Esophagus muscularis mucosa (tissue), 4 donors: ENCODE measurements at places on chromosomes 6 and 20. TPM values are rescaled to one million over a fixed set of nuclear protein-coding genes. Genes with fewer than 3 reads are reported as not detected.
A peak's percentile ranks its signal among the peaks of the same experiment; 100 is the strongest.

- peaks cover 32% of the 10 kb centered on the region for H3K4me1 ChIP-seq
- no peaks in the 10 kb centered on the region for H3K36me3 ChIP-seq
- no peaks in the 10 kb centered on the region for H3K27me3 ChIP-seq
These were observed 19.4 kb upstream of the RCAN2 start for GRCh38 chr6:46510651-46511050.

DNA sequence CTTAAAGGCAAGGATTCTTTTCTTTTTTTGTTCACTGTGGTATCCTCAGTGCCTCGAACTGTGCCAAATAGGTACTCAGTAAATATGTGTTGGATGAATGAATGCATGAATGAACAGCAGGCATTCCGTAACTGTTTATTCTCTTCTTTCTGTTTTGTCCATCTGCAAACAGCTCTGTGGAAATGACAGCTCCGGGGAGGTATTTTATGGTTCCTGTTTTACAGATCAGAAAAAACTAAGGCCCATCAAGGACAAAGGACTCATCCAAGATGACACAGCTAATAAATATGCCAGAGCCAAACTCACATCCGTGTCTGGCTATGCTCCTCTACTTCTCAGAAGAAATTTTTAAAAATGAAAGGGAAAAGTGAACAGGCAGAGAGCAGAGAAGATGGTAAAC lies 21.0 kb downstream of the JPH2 start:
- H3K4me1 ChIP-seq = peaks cover 63% of the 10 kb centered on the region
- no peak overlapping the region for H3K4me3 ChIP-seq
- H3K27ac ChIP-seq = peak overlapping the region; percentile 96

DNA sequence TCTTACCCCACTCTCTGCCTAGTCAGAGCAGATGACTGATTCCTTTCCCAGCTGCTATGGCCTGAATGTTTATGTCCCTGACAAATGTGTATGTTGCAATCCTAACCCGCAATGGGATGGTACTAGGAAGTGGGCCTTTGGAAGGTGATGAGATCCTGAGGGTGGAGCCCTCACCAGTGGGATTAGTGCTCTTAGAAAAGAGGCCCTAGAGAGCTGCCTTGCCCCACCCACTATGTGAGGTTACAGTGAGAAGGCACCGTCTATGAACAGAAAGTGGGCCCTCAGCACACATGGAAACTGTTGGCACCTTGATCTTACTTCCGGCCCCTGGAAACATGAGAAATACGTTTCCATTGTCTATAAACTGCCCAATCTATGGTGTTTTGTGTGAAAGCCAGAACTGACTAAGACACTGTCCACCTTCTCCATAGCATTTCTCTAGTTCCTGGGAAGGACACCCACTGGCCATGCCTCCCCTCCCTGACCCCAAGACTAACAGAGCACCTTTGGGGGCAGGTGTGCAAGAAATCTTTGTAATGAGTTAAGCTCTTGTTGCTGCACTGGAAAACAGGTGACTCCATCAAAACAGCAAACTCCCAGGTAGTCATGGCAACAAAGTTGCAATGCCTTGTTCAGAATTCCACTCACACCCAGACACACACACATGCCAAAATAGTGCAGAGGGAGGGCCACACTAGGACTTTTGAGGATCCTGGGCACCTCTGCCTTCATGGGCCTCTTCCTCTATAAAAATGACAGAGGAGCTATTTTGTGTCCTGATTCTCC lies 16.2 kb downstream of the GABRR2 start:
- H3K27ac ChIP-seq = no peak overlapping the region
- no peaks in the 10 kb centered on the region for H3K36me3 ChIP-seq
- H3K4me1 ChIP-seq = peaks cover 20% of the 10 kb centered on the region
- DNase-seq = peak; percentile 37
- H3K4me3 ChIP-seq = no peak overlapping the region
- no peaks in the 10 kb centered on the region for H3K27me3 ChIP-seq

DNA sequence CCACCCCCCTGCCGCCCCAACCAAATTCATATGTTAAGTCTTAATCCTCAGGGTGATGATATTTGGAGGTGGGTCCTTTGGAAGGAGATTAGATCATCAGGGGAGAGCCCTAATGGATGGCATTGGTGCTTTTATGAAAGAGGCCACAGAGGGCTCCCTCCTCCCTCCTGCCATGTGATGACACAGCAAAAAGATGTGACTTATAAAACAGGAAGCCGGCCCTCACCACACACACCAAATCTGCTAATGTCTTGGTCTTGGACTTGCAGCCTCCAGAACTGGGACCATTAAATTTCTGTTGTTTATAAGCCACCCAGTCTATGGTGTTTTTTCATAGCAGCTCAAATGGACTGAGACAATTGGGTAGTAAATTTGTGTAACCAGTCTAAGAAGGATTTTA lies 176.3 kb downstream of the ADGRG6 start:
- peaks cover 4% of the 10 kb centered on the region for H3K4me1 ChIP-seq
- no peak overlapping the region for H3K27ac ChIP-seq
- H3K27me3 ChIP-seq = no peaks in the 10 kb centered on the region
- no peaks in the 10 kb centered on the region for H3K36me3 ChIP-seq
- no peak overlapping the region for H3K4me3 ChIP-seq

The C6orf52 gene
- total RNA-seq = not detected

The TMEM14C gene
- total RNA-seq = 140 TPM

The TRAPPC3L gene
- total RNA-seq = not detected
